BE2C (cell line): ENCODE measurements at places on chromosomes 1 and 21.
A peak's percentile ranks its signal among the peaks of the same experiment; 100 is the strongest.

DNA sequence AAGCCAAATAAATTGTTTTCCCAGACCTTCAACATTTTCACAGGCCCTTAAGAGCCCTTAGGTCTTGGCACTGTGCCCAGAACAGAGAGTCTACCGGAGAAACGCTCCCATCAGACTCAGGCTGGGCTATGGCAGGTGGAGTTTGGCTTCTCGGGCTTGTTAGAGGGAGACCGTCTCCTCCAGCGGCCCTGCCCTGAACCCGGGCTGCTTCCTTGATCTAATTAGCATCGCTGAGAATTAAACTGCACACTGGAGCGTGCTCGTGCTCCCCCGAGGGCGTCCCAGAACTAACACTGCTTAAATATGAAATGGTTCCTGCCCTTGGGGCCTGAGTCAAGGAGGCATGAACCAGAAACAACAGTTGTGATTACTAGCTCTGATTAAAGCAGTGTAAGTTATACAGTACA is 634.4 kb downstream of the MATN1 start:
- DNase-seq: peak; percentile 72

- no peak for DNase-seq
Measured at GRCh38 chr1:36349241-36349671, 25.8 kb upstream of the EVA1B start.

DNA sequence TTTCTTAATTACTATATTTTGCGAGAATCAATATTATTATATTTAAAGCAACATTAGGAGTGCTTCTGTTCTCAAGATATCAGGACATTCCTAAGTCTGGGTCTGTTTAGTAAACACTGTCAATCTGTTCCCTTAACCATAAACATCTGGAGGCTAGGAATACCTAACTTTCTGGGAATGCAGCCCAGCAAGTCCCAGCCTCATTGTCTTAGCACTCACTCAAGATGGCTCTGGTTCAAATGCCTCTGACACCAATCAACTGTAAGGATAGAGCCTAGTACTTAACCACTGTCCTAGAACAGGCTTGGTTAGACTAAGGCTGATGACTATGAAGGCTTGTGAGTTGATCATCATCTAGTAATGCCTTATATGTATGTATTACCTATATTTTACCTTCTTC is 61.5 kb downstream of the TNN start:
- no peak for DNase-seq

DNA sequence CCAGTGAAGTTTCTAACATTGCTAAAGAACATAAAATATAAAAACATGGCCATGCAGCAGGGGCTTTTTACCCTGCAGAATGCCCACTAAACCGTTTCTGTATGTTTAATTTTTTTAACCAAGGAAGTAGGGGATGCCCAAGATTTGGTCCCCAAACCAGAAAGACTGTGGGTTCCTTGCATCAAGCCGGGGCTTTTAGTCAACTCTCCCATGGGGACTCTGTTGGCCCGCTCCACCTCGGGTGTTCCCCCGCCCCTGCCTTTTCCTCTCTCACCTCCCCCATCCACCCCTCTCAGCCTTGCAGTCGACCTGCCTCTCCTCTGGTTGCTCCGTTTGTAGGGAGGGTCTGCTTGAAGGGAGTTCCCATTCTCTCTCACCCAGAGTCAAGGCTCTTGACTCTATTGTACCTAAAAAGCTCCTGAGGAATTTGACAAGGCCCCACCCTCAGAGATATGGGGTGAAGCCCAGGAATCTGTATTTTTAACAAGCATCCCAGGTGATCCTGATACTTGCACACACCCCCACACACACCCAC is 117.5 kb downstream of the TOMM20 start:
- no peak for DNase-seq

GRCh38 chr1:36400825-36401601 is 3.3 kb upstream of the LSM10 start:
- DNase-seq: peak; percentile 18

DNA sequence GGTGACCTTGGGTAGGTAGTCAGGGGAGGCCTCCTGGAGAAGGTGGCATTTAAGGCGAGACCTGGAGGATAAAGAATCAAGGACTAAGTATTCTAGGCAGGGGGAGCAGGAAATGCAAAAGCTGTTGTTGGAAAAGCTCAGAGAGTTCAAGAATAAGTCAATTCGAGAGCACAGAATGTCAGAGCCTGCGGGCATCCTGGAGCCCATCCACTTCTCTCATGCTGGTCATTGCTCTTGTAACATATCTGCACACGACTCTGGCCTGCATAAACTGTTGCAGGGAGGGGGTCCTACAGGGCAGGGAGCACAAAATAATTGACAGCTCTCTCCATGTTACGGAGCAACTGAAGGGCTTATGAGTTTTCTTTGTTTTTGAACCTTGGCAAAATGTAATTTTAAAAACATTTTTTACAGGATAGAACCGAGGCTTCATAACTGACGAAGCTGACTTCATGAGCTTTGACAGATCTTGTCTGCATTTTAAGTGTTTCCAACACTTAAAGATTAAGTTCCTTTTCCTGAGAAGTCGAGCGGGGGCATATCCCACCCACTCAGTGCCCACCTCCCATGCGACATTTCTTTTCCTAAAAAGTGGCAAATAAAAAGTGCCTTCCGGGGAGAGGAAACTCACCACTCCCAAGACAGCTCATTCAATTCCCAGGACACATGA is 4.2 kb downstream of the PLA2G5 start:
- no peak for DNase-seq

DNA sequence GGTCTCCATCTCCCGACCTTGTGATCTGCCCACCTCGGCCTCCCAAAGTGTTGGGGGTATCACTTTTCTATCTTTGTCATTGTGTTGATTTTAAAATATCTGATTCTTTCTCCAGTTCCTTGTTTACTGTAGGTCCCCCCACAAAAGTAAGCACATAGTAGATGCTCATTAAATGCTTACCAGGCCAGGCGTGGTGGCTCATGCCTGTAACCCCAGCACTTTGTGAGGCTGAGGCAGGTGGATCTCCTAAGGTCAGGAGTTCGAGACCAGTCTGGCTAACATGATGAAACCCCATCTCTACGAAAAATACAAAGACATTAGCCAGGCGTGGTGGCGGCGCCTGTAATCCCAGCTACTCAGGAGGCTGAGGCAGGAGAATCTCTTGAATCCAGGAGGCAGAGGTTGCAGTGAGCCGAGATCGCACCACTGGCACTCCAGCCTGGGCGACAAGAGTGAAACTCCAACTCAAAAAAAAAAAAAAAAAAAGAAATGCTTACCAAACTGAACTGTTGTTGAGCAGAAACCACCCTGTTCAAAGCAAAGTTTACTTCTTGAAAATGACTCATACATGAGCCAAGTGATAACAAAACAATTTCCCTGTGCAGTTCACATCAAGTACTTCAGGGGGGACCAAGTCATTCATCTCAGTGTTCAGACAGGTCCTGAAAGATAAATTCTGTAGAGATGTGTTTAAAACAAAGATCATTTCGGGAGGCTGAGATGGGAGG is 24.3 kb upstream of the NID1 start:
- DNase-seq: no peak

DNA sequence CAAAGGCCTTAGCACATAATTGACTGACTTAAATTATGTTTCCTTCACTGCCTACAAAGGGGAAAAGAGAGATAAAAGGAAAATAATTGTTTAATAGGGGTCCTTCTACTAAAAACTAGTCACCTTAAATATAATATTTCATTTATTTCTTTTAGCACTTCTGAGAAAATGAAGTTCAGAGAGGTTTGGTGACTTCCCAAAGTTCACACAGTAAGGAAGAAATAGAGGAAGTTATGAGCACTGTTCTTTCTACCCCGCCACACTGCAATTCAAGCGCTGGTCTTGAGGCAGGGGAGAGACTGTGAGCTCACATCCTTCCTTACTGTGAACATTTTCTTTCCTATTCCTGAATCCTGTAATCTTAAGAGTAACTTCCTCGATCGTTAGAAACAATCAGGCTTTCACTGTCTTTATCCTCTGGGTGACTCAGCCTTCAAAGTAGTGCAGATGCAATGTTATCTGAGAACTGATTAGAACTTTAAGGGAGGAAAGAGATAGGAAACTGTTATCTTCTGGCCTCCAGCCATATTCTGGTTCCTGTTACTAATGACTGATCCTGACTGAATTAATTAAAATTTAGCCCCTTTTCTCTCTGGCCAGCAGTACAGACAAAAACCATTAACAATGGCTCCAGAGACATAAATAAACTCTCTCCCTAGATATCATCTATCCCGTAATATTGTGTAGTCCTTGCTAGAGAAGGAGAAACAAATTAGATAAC is 6.8 kb downstream of the RGS5 start:
- peak; percentile 68 for DNase-seq

- no peak for DNase-seq
Measured at GRCh38 chr1:234721476-234722269, 111.7 kb upstream of the IRF2BP2 start.

- no peak for DNase-seq
Measured at GRCh38 chr1:91744953-91745639, 140.9 kb downstream of the TGFBR3 start.

GRCh38 chr1:1013105-1013921 is at the start of gene ISG15:
TSS of gene ISG15 (plus strand) at chr1:1013497. CDS start at chr1:1013574, 77 bp downstream.
- peak; percentile 78 for DNase-seq

DNA sequence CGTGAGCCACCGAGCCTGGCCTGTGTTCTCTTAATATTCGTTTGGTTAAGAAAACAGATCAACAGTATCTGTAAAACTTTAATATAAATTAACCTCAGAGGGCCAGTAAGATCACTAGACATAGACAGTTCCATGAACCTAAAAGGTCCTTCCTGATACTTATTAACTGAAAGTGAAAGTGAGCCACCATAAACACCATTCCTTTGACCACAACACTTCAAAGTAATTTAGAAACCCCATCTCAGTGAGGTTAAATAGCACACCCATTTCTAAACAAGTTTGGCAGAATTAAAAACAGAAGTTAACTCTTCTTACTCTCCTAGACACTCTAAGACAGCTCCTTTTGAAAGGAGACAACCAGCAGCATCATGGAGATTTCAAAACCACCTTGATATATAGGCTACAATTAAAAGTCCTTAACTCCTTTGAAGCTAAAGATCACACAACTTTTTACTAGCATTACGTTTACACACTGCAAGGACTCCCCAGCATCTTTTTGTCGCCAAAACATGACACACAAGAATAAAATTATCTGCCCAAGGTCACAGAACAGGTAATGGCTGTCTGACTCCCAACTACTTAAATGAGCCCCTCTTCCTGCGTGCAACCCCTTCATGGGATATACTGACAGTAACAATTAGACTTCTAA is 2.2 kb downstream of the RNF19B start:
- no peak for DNase-seq

- DNase-seq: peak; percentile 18
Measured at GRCh38 chr21:26070822-26071425, 99.6 kb downstream of the APP start.

DNA sequence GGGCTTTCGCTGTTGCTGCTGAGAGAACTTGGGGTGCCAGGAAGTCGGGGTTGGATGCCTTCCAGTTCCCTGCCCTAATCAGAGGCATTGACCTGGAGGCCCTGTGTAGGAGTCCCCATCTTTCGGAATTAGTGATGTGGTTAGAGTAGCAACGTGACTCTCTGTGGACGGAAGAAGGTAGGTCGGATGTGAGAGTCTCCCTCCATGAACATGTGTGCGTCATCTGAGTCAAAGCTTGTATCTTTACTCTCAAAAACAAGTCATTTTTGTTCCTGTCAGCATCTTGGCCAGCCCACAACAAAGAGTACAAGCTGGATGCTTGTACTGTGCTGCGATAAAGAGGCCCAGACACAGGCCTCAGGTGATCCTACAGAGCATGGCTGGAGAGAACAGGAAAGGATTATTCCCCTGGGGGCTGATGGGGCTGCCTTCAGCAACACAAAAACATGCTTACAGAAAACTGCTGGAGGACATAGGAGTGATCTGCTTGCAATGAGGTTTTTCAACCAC is 31.0 kb upstream of the IL10 start:
- DNase-seq: peak; percentile 69

DNA sequence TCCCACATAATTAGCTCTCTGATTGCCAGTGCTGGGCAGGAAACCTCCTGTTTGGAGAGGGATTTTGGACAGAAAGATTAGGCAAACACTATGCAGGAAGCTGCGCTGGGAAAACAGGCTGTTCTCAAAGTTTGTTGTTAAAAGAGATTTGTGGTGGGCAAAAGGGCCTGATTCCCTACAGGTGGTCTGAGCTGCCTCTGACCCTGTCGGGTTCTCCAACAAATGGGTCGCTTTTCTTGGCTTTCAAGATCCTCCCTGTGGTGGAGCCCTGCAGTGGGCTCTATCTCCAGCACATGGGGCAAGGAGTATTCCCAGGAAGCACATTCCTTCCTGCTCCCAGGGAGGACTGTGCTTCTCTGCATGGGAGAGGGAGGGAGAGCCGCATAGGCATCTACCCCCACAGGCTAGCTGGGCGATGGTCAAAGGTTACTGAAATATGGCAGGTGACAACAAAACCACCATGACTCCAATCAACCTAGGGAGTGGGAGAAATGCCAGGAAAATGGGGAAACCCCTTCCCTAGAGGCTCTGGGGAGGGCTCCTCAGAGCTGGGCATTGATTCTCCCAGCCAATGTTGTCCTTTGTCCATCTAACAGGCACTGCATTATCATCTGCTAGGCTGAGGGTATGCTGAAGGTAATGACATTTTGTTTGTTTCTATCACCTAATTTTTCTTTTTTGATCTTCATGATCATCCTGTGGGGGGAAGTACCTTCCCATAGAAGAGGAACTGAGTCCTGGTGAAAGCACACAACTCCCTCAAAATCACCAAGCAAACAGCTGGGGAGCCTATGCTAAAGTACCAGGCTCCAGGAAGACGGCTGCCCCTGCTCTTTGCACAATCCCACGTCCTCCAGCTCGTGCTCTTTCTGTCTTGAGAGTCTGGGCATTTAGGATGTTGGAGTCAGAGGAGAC is 85.3 kb downstream of the PLXNA2 start:
- DNase-seq: no peak

GRCh38 chr1:241675983-241676382 is 23.9 kb downstream of the WDR64 start:
- DNase-seq: no peak

DNA sequence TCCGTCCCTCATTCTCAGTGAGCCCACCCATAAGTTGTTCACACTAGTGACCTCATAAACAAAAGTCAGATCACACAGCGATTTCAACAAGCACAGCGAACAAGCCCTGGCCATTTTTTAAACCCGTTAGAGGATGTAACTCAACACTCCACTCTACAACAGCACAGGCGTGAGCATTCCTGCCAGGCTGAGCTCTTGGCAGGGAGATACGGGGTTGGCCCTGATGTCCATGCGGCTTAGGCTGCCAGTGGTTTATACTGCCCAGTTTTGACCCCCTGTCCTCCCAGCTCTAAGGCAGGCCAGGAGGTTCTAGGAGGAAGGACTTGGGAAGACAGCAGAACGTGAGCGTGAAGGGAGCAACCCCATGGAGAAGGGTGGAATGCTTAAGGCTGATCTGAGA is 35.0 kb downstream of the PARP1 start:
- DNase-seq: no peak

GRCh38 chr1:74737333-74737732 is 4.4 kb downstream of the TYW3 start:
- DNase-seq: no peak

DNA sequence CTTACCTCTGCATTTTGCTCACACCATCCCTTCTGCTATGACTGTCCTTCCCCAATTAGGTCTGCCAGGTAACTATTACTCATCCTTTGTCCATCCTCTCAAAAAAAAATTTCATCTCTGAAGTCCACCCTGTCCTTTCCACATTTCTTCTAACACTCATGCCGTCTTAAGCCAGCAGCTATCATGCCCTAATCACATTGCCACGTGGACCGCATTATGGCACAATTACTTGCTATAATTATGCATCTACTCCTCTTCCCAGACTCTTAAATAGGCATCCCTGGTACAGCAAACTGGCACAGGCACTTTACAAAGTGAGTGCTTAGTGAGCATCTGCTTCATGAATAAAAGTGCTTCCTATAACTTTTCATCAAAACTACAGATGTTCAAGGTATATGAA is 295.4 kb upstream of the ESRRG start:
- DNase-seq: no peak

GRCh38 chr21:42540396-42540795 is 26.7 kb downstream of the SLC37A1 start:
- no peak for DNase-seq
